ENCODE measurements at places on chromosomes 7 and 10.

DNA sequence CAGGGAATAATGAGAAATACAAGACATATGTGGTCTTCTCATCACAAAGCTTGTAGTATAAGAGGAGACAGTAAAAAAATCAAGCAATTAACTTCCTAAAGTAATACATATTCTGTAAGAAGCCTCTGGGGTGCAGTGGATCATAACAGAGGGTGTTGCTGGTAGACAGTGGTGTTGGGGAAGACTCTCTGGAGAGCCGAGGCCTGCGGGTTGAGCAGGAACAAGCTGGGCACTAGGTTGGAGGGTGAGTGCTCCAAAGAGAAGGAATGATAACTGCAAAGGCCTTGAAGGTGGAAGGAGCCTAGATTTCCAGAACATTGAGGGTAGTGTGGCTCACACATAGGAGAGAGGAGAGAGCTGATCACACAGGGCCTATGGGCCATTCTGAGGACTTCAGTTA is 1.5 kb downstream of the GIMAP4 start:
- DNase-seq = no peak

- peak; percentile 13 for DNase-seq
Observed at GRCh38 chr10:68792115-68792514, 35.2 kb upstream of the STOX1 start.

- DNase-seq = no peak
Observed at GRCh38 chr7:120060875-120061274, 212.1 kb upstream of the KCND2 start.

GRCh38 chr10:3476640-3477448 is 304.3 kb upstream of the PITRM1 start:
- DNase-seq = no peak

- no peak for DNase-seq
Observed at GRCh38 chr10:79947083-79947415, 1.9 kb downstream of the SFTPD start.

- DNase-seq = no peak
Observed at GRCh38 chr10:3532644-3533043, 252.4 kb downstream of the KLF6 start.

All from SW 1271 (cell line).